AG08395 (cell line): ENCODE measurements at places on chromosomes 3 and 15.

DNA sequence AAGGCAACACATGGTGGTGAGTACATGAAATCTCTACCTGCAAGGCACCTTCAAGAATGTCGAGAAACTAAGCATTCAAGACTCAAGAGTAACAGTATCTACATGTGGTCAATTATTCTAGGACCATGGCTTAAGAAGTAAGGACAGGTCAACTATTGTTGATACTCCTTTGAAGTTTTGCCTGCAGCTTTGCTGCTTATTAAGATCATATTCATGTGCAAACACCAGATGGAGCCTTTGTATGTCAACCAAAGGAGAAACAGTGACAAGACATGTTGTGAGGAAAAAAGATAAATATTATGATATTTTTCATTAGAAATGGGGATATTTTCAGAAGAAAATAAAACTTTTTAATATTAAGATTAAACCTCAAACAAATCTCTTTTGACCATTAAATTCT lies 52.3 kb upstream of the FGF7 start:
- no peak for DNase-seq

- no peak for DNase-seq
Measured at GRCh38 chr3:190867071-190867470, 4.6 kb upstream of the GMNC start.

- DNase-seq = peak; percentile 49
Measured at GRCh38 chr15:66072616-66073361, 180.8 kb downstream of the MEGF11 start.

DNA sequence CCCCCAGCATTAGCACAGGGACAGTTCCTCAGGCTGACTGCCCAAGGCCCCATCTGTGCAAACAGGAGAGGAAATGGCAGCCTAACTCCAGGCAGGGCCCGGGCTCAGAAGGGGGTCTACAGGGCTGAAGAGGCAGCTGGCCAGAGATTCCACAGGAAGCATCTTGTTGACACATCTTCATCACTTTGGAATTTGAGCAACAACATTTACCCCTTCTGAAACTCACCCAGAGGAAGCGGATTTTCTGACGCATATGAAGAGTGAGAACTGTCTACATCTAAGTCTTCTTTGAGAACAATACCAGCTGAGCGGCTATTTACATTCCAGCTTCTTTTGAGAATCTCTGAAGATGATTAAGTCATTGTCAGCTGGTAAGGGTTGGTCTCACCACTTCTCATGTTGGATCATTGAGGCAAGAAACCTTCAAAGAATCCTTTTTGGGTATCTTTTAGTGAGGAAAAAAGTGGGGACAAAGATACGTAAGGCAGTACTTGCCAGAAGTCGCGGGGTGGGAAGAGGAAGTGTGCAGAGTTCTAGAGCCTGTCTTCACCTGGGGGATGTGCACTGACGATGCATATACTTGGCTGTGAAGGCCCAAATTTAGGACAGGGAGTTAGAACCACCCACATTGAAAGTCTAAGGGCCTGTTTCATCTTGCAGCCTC lies 25.4 kb upstream of the SRP14 start:
- peak; percentile 41 for DNase-seq
